ENCODE measurements at places on chromosomes 2 and 18.

GRCh38 chr2:233976690-233977294 is 59.6 kb downstream of the TRPM8 start:
- peak; percentile 64 for DNase-seq

GRCh38 chr2:68658266-68658665 is 14.9 kb downstream of the PROKR1 start:
- DNase-seq, result no peak

DNA sequence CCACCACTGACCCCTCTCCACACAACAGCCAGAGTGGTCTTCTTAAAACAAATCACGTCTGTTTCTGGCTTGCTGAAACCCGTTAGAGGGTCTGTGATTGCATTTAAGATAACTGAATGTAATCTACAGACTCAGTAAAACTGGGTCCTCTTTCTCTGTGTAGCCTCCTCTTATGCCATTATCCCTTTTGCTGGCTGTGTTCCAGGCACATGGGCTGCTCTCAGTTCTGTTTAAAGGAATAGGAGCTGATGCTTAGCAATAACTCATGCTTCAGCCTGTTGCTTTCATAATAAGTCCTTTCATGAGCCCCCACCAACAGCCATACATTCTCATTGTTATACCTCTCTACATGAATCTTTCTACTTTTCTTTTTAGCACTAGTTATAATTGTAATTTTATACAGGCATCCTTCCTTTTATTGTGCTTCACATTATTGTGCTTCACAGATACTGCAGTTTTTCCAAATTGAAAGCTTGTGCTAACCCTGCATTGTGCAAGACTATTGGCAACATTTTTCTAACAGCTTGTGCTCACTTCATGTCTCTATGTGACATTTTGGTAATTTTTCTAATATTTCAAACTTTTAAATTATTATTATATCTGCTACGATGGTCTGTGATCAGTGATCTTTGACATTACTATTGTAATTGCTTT is 782.6 kb downstream of the MBD2 start:
- DNase-seq, result no peak

GRCh38 chr2:151552287-151552686 is 142.6 kb downstream of the RIF1 start:
- no peak for DNase-seq

GRCh38 chr2:36530178-36530982 is 67.6 kb downstream of the FEZ2 start:
- peak; percentile 54 for DNase-seq

DNA sequence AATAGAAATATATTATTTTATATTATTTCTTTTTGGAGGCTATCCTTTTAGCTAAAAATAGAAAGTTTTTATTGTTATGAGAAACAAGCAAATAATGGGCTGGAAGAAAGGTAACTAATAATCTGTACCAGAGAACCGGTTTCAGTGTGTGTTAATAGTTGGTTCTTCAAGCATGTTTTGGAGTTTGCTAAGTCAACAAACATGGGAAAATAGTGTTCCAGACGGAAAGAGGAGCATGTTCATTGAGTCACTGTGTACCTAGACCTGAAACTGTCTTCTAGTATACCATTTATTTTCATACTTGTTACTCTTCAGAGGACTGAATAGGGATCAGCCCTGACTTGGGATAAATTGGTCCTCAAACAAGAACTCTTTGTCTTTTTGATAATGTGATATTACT is 134.5 kb upstream of the CWC22 start:
- no peak for DNase-seq

GRCh38 chr2:221156062-221156734 is 415.9 kb downstream of the EPHA4 start:
- no peak for DNase-seq

DNA sequence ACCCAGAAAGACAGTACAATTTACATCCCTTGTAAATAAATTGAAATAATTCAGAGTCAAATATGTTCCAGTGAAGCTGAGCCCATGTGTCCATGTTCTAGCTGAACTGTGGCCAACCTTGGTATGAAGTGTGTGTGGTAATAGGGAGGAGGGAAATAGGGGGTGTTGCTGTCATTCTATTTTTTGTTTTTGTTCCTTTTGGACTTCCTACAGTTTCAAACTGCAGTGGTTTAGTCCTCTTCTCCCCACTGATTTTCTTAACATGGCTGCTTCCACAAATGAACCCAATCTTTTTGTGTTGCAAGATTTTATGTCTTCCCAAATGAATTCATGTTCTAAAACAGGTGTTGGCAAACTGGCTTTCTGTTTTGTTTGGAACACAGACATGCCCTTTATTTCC is 156.9 kb downstream of the CCBE1 start:
- no peak for DNase-seq

GRCh38 chr2:240797500-240797895 is 22.5 kb downstream of the KIF1A start:
- no peak for DNase-seq

- DNase-seq, result no peak
Measured at GRCh38 chr2:104944495-104944894, 90.6 kb downstream of the POU3F3 start.

DNA sequence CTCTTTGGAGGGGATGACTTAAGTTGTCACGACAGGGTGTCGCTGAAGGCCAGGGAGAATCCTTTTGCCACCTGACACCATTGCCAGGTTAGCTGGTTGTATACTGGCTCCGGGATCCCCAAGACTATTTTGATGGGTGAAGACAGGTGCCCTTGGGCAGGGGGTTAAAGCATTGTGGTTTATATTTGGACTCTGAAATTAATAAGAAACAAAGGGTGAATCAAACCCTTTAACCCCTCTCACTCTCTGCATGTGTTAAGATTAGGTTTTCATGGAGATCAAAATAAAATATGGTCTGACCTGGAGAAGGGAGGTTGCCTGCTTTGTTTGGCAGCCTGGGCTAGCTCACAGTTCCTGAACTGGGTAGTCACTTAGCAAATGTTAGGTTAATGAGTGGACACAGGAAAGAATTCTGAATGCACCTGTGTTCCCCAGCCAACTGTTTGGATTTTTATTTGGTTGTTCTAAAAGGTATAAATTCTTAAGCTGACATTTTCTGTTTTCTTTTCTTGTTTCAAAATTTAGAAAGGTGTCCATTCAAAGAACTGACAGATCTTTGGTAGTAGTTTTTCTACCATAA is 301.7 kb downstream of the KCNS3 start:
- DNase-seq, result no peak

GRCh38 chr2:172427990-172428831 is 825 bp downstream of the ITGA6 start:
- DNase-seq, result no peak

DNA sequence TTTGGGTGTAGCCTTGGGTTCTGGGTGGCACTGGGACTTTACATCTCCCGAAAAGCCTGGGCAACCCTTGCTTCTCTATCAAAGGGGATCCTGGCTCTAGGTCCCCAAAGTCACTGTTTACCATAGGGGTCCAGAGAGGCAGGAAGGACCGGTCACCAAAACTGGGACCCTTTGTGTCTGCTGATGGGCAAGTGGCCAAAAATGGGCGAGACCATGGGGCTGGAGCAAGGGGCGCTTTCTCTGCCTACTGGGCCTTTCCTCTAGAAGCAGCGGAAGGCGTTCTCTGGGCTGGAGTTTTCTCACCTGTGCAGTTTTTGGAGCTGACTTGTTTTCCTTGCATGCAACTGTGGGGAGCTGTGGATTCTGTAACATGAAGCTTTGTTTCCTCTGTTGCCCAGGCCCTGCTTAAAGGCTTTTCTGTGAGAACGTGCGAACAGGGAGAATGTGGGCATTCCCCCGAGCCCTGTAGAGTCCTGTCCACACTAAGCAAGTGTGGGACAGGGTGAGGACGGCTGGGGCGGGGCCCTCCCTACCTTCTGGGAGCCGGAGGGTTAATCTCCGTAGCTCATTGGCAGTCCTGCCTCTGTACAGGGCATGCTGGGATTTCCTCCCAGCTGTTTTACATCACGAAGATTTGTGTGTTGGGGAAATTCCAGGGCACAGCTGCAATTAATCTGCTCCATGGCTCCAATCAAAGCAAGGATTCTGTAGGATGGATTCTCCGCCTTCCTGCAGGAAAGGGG is 50.2 kb downstream of the TGOLN2 start:
- no peak for DNase-seq

- no peak for DNase-seq
Measured at GRCh38 chr18:49193897-49194296, 243.1 kb upstream of the SMAD7 start.

GRCh38 chr2:114128725-114129124 is 238.8 kb downstream of the ACTR3 start:
- no peak for DNase-seq

- no peak for DNase-seq
Measured at GRCh38 chr2:88077080-88077479, 9.5 kb downstream of the SMYD1 start.

DNA sequence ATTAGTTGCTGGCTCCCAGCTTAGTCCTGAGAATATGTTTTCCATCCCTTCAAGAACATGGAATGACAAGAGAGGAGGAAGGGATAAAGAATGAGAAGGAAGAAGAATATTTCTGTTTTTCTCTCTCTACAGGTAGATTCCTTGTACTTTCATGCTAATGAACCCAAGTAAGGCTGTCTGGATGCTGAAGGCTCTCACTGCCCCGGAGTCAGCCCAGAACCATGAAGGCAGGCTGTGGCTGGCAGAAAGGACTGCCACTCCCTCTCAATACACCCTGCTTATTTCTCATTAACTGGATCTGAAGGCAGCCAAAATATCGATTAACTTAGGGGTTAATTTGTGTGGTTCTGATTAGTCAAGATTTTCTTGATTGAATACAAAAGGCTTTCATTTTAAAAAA is 93.1 kb upstream of the NPAS2 start:
- no peak for DNase-seq

DNA sequence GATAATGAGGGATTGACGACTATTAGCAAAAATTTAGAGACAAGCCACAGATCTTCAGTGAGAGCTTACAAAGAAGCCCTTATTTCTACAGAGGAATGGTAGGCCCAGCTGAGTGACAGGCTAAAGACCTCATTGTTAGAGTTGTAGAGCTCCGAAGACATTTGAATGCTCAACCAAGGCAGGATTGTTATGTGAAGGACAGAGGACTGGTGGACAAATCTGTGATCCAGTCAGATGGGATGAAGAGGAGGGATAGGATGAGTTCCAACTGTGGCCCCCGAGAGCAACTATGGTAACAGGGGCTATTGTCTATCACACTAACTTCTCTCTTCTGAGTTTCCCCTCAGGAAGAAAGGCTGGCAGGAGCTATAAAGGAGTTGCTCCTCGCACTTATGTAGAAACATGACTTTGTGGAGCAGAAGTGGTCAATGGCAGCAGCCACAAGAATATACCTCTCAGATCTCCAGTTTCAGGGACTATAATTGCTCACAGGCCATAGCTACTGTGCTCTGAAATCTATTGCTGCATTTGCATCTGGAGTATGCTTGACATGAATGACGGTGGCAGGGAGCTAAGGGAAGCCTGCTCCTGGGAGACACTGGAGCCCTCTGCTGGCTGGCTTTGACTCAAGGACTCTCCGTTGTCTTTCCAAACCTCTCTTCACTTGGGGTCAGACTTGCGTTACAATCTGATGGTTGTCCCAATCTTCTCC is 50.3 kb upstream of the GREB1L start:
- peak; percentile 48 for DNase-seq

DNA sequence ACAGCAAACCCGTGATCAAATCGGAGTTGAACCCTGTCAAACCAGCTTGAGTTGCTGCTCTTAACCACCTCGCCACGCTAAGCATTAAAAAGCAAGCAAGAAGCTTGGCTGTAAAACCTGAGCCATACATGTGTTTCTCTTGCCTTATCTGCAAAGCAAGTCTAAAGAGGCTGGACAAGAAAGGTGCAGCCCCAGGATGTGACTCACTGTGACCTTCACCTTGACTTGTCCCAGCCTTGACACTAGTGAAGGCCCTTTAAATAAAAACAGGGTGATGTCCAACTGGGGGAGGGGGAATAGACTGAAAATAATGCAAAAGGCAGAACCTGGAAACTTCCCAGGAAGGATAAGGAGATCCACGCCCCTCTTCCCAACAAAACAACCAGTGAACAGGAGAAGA is 127.6 kb upstream of the NPAS2 start:
- no peak for DNase-seq

GRCh38 chr2:223100061-223100511 is 48.1 kb downstream of the KCNE4 start:
- no peak for DNase-seq

GRCh38 chr2:225100856-225101294 is 58.6 kb upstream of the DOCK10 start:
- no peak for DNase-seq

DNA sequence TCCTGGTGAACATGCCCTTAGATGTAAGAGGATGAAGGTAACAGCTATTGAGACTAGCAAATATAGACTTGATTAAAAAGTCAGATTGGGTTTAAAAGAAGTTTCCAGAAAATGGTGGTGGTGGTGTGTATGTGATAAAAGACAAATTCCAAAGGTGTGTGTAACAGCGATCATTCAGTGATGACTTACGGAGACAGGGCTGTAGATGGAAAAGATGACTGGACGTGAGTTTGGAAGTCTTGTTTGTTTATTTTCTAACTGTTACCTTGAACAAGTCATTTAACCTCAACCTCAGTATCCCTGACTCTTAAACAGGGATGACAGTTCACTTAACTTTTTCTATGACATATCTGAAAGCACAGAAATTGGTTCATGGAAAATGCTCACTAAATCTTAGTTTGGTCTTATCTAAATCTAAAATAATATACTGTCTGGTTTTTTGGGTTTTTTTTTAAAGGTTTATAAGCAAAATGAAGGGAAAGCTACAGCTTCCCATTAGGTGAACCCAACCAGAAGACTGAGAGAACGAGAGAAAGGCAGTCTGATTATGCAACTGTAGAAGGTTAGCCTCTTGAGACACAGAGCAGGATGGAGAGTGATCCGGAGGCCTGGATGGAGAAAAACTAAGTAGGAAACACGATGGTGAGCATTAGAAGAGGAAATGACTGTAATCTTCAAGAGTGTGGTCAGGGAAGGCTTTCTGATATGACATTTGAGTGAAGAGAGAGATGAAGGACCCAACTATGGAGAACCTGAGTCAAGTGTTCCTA is 71.9 kb downstream of the TCF4 start:
- peak; percentile 61 for DNase-seq

DNA sequence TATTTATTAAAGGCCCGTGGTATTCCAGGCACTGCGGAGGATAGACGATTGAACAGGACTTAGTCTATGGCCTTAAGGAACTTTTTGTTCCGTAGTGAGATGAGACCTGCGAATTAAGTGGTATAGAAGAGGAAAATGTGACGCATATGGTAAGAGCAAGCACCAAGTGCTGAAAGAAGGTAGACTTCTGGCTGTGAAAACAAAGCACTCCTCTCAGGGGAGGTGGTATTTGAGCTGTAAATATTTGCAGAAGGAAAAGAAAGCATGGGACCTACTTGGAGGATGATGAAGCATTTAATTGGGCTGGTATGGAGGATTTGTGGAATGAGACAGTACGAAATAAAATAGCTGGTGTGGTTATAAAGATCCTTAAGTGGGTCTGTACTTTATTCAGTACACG is 62.5 kb downstream of the GPR39 start:
- DNase-seq, result no peak
